ENCODE measurements at places on chromosomes 13 and 19.

GRCh38 chr19:5225486-5226345 lies 114.9 kb downstream of the PTPRS start:
- DNase-seq: no peak

- no peak for DNase-seq
Measured at GRCh38 chr13:41658057-41658661, 200.8 kb downstream of the RGCC start.

DNA sequence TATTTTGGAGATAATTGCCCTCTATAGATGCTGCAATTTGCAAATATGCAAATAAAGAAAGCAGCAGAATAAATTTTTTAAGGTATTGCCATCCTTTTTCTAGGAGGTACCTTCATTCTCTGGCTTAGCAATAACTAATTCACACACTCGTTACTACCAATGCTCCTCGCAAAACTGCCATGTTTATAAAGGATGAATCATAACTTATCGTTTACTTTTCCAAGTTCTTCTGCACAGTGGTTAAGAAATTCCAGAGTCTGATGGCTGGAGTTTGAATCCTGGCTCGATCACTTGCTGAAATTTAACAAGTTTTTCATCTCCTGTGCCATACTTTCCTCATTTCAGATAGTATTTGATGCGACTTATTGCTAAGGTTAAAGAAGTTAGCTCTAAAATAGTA lies 708.6 kb upstream of the KLHL1 start:
- DNase-seq: no peak

DNA sequence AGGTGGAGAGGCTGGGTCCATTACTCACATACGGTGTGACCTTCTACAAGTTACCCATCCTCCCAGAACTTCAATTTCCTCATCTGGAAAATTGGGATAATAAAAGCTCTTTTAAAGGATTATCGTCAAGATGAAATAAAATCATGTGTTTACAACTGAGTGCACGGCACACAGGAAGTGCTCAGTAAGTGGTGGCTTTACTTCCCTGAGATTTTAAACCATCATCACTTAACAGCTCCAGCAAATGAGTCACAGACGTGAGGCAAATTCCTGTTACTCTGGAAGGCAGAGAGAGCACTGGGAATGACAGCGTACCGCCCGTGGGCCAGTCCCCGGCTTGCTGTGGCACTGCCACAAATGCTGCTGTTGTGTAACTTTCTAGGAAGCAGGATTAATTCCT lies 64.1 kb downstream of the MRPL57 start:
- no peak for DNase-seq

DNA sequence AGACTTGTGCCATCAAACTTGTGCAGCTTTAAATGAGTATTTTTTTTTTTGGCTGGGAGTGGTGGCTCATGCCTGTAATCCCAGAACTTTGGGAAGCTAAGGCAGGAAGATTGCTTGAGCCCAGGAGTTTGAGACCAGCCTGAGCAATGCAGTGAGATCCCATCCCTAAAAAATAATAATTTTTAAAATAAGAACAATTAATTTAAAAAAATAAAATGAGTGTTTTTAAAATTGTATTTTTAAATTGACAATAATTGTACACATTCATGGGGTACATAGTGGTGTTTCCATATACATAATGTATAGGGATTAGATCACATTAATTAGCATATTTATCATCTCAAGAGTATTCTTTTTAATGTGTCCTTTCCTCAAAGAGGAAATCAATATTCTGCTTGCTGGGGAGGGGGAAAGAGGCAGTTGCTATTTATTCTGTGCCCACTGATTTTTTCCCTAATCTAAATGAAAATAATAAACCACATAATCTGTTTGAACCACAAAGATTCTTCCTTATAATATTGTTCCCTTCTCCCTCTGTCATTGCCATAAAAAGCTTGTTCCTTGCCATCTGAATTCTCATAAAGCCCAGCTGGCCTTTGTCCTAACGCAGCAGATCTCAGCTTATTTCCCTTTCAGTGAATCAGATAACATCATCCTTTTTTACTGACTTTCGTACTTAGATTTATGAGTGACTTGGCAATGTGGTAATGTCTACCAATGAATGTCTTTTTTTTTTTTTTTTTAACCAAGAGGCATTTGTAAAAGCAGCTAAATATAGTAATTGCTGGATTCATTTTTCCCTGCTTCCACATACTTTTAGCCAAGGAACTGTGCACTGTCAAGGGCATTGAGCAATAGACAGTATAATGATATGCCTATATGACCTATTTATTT lies 81.8 kb upstream of the RUBCNL start:
- DNase-seq: no peak

GRCh38 chr19:56377105-56377924 lies 16.0 kb downstream of the ZNF582 start:
- no peak for DNase-seq

DNA sequence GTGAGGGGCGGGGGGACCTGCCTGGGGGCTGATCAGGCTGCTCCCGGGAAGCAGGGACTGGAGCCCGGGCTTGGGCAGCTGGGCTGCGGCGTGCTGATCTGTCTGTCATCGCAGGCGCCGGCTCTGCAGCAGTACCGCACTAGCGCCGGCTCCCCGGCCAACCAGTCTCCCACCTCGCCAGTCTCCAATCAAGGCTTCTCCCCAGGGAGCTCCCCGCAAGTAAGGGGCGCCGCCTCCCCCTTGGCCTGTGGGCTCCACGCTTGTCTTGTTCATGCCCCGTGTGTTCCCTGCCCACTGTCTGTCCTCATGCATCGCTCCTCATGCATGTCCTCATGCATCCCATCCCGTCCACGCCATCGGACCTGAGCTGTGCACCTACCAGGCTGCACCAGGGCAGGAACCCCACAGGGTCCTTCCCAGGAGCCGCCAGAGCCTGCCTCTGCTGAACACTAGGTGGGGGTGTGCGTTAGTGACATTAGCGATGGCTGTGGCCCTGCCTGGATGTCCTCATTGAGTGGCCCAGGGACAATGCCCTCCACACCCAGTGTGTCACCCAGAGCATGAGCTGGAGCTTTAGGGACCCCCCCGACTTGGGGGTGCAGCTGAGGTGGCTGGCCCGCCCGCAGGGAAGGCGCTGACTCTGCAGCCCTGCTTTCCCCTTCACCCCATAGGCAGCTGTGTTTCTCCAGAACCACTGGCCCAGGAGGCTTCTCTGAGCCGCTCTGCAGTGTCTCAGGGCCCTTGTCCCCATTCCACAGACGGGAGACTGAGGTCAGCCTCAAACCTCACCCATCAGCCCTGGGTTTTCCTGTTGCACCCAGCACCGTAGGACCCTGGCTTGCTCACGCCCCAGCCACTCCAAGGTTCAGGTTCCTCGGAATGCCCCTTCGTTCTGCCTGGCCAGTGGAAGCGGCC lies 19.5 kb downstream of the COMP start:
- no peak for DNase-seq

GRCh38 chr13:90272356-90272755 lies 1075.1 kb upstream of the MIR17HG start:
- DNase-seq: no peak

GRCh38 chr13:110714797-110715394 lies 1.4 kb downstream of the ING1 start:
- no peak for DNase-seq

DNA sequence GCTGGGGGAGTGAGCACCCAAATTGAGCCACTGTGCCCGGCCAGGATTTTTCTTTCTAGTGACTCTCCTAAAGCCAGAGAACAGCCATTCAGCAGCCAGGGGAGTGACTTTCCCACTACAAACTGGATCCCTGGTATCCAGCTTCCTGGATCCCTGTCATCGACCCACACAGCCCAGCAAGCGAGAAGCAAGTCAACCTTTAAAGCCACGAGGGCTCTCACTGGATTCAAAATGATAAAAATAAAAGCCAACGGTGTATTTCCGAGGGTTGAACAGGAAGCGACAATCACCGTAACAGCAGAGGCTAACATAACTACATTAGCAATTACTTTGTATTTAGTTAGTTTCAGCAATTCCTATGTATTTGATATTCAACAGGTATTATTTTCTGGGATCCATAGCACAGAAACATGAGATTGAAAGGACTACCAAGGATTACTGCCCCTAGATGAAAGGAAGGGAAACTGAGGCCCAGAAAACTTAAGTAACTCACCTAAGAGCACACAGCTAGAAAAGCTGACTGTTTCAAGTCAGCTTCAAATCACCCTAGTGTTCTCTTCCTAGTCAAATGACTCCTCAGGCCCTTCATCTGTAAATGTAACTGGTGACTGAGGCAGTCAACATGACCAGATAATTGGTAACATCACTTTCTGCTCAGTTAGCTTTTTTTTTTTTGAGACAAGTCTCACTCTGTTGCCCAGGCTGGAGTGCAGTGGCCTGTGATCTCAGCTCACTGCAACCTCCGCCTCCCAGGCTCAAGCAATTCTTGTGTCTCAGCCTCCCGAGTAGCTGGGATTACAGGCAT lies 2.7 kb downstream of the RFX1 start:
- DNase-seq: peak; percentile 56

DNA sequence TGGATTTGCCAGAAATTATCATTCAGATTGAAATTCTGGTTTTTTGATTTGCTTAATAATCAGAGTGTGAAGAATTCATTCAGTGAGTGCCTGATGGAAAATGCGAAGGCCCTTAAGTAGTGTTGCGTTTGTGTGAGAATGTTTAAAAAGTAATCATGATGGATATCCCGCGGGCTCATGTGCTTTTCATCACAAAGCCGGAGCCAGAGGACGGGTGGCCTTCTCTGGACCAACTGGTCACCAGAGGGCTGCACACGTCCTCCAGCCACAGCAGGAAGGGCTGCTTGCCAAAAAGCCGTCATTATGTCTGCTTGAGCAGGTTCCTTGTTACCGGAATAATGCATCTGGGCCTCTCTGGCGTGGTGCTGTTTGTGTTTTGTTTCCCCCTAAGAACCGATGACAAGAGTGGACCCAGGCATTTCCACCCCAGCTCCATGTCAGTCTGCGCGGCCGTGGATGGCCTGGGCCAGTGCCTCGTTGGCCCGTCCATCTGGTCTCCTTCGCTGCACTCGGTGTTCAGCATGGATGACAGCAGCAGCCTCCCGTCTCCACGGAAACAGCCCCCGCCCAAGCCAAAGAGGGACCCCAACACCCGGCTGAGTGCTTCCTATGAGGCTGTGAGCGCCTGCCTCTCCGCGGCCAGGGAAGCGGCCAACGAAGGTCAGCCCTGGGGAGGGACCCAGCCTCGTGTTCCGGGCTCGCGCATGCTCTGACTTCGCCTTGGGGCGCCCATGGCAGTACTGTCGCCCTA lies 497.7 kb downstream of the MYO16 start:
- no peak for DNase-seq

GRCh38 chr19:313169-313987 lies 22.2 kb upstream of the PLPP2 start:
- no peak for DNase-seq

DNA sequence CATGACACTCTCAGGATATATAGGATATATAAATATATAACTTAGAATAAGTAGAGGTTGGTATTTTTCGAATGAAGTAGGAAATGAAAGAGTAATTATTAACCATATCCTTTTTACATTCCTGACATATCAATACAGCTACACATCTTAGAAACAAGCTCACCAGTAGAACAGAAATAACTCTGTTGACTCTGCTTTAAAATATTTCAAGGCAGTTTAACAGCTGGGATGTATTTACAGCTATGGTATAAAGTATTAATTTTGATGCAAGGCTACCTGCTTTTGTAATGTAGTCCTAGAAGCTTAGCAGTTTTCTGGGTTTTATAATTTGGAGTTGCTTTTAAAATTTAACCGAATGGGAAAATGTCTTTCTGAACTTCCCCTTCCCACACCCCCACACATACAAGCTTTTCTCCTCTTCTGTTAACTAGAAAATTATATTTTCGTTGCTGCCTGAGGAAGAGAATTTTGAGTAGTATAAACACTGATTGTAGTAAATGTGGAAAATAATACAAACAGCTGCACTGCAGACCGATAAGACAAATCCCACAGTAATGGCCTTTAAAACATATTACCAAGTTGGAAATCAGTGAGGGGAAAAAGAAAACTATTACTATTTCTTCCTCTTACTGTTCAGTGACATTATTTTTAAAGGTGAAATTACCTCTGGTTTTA lies 147.7 kb downstream of the GGACT start:
- DNase-seq: no peak

- no peak for DNase-seq
Measured at GRCh38 chr19:28549680-28550277, 663.2 kb downstream of the UQCRFS1 start.

DNA sequence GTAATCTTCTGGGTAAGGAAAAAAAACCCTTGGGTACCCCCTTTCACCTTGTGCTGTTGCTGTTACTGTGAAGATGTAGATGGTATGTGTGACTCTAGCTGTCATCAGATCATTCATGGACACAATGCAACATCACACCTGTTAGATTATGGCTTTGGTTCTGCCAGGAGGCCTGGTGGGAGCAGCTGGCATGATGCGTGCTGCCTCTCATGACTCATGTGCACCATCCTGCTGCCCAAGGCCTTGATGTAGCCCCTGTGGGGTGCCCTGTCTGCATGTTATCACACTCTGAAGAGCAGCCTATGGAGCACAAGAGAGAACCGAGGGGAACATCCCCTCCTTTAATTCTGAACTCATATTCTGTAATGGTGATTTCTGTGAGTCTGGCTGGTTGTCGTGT lies 57.7 kb upstream of the TEX29 start:
- DNase-seq: no peak

DNA sequence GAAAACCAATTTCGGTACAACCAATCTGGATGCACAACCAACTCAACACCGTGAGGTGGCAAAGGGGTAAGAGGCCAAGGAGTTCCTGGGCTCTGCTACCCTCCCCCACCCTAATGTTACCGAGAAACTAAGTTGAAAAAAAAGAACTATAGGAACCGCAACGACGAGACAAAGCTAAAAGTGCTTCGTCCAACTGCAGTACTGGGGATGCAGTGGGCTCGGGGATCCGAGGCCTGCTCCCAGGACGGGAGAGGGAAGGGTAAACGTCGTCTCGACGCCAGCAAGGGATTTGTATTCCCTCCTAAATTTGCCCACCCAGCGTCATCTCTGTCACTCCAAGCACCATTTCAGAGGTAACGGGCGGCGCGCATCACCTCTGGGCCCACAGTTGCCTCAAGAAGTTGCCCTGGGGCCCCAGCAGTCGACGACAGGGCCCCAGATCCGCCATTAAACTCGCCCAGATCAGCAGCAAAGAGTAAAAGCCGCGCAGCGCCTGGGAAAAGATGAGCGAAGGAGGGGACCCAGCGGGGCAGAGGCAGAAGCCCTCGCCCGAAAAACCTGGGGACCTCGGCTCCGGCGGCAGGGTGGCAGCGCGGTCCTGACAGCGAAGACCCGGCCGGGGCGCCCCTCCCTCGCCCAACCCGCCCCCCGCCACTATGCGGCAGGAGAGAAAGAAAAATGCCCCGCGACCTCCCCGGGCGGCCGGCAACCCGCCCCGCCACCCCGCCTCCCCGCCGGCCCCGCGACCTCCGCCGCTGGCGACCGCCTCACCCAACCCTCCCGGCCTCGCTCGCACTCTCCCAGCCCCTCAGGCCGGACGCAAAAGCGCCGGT lies 752 bp downstream of the ZMYM5 start:
- DNase-seq: peak; percentile 62

All from CD4-positive, alpha-beta T cell treated with Interleukin-4 for 1 hour (primary cell).